ENCODE measurements at places on chromosomes 4 and X.

- DNase-seq: no peak
Observed at GRCh38 chr4:148435654-148436406, 6.4 kb downstream of the NR3C2 start.

- DNase-seq: no peak
Observed at GRCh38 chr4:183887351-183887750, 17.8 kb upstream of the STOX2 start.

DNA sequence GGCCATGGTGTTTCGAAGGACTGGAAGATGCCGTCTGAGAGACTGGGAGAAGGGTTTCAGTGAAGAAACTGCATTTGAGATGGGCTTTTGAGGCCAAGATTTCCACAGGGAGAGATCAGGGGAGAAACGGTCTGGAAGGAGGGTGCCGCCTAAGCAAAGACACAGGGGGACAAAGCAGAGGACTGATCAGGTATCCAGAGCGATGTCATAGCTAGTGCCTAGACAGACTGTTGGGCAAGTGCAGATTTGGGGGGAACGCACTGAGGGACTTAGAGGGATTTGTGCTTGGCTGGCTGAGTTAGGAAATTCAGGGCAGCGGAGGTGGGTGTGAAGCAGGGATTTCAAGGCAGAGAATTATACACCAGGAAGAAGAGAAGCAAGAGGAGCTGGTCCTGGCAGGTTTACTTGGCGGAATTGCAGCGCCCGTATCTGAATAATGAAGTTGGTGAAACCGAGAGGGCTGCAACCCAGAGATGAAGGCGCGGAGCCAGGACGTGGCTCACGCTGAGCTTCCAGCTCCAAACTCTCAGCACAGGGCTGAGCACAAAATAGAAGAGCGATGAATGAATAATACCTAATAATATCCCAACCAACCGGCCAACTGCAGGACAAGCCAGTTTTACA, 106.9 kb downstream of the MAML3 start:
- no peak for DNase-seq

DNA sequence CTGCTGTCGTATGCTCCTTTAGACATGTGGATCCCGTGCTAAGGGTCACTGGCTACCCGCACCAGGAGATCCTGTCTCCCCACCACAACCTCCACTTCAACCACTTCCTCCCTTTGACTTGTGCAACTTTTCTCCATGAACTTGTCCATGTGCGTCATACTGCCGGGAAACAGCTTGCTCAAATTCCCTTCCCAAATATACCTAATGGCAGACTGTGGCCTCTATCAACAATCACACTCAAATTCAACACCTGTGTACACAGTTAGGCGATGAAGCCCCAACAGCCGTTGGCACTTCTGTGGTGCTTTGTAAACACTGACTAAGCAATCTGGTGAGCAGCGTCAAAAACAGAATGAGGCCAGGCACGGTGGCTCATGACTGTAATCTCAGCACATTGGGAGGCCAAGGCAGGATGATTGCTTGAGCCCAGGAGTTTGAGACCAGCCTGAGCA, 49.5 kb downstream of the CD99L2 start:
- DNase-seq: no peak

GRCh38 chr4:102230194-102230593, 115.1 kb downstream of the SLC39A8 start:
- DNase-seq: no peak

GRCh38 chr4:13159041-13159620, 325.0 kb downstream of the RAB28 start:
- DNase-seq: no peak

Measured in SIG-M5 (cell line).